ENCODE measurements at places on chromosomes 12 and 14. TPM values are rescaled to one million over a fixed set of nuclear protein-coding genes. Genes with fewer than 3 reads are reported as not detected.

Gene P2RX2
- total RNA-seq = not detected

Gene RPS26
- total RNA-seq = 62.2 TPM

Gene IRAK4
- 9.1 TPM for total RNA-seq

Gene CEP290
- total RNA-seq = 4.4 TPM

Gene GALNT9
- total RNA-seq = 0.09 TPM

Gene SLC7A8
- 4.5 TPM for total RNA-seq

Gene AMN1
- total RNA-seq = 4.9 TPM

Gene DIO3
- total RNA-seq = 9.3 TPM

Gene STAB2
- total RNA-seq = 42.6 TPM

Gene COCH
- total RNA-seq = 2.5 TPM

Gene RASSF8
- total RNA-seq = 9.4 TPM
